ENCODE measurements at places on chromosomes 12 and 14.

GRCh38 chr14:105258846-105259245, 10.5 kb downstream of the BTBD6 start:
- DNase-seq: peak; percentile 65

DNA sequence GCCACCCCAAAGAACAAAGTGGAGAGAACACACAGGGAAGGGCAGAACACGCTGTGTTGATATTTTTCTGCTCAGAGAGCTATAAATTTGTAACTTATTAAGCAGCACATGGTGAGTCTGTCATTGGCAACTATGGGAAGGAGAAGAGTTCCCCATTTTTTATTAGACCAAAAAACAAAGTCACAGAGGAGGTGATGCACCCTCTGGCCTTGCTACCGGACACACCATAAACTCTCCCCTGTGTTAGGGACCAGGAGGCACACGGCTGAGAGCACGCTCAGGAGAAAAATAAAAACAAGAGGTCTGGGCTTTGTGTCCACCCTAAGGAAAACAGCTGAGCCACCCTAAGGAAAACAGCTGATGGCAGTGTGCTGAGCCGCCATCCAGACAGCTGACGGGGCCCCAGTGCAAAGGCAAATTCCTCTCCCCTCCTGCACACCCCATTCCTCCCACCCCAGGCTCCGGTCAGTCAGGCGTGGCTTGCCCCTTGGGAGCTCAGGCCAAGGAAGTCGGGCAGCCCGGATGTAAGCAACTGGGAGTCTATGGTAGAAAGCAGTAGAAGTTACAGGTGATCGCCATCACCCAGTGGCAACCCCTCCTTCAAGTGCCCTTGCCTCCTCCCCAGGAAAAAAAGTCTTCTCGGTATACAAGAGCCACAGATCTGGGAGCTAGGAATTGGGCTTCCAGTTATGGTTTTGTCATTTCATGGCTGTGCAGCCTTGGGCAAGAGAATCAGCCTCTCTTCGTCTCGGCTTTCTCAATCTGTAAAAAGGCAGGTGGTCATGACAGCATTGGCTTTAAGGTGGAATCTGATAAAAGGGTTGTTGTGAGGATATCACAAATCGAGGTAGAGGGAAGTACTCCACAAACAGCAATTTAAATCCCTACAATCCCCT, 2.4 kb downstream of the PXN start:
- peak; percentile 41 for DNase-seq

DNA sequence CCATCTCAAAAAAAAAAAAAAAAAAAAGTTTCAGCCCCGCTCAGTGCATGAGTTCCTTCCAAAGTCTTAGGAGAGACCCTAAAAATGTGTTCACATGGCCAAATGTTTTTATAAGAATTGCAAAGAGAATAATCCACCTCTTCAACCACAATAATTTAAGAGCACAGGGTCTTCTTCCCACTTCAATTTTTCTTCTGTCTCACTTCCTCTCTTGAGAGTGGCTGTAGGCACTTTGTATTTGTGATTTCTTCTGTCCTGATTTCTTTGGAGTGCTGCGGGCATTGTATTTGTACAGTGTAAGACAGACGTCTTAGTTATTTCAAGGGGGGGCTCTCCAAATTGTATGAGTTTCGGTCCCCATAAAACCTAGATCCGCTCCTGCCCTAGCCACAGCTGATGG, 58.3 kb downstream of the C12orf56 start:
- no peak for DNase-seq

DNA sequence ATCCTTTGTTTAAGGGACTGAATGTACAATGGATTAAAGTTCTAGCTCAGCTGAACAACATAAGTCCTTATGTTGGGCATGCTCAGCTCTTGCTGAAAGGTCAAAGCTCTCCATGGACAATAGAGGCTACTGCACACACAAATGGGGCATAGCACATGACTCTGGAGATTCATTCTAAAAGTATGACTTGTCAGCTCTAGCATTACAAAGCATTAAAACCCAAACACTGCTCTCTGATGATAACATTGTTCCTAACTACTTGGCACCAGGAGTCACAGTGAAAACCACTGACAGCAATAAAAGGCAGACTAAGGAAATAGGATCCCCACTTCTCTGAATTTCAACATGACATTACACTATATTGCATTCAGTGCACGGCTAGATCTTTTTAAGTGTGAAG, 21.9 kb upstream of the FSCB start:
- DNase-seq: no peak

DNA sequence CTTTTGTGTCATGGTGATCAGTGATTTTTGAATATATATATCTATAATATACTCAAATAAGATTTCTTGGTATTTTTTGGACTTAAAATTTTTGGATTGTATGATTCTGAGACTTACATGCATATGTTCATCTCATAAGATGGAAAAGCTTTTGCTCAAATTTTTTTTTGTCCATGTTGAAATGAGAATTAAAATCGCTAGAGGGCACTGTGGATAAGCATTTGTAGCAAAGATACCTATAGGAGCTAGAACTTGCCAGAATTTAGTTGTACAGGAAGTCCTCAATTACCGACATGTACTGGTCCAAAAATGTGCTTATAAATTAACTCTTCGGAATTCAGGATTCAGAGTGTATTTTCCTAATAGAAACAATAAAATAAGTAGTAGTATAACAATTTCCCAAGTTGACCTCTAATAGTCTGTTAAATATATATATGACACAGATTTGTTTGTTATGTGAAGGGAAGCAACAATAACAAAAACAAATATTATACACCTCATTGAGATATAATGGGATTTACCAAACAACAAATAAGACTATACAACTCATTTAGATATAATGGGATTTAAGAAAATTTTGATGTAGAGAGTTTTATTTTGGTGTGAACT, 179.6 kb downstream of the TMEM117 start:
- no peak for DNase-seq

DNA sequence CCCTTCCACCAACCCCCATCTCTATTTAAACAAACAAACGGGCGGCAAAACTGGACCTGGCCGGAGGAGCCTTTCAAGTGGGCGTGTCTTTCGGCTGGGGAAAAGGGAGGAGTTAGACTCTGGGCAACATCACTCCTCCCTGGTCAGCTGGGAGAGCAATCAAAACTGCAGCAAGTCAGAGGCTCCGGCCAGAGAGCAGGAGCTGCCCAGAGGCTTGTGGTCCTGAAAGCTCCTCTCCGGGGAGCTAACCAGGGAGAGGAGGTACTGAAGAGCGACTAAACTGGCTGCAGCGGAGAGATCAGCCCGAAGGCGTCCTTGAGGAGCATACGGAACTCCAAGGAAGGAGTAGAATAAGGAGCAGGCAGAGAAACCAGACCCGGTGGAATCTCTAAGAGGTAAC, at the start of gene NEUROD4:
TSS of gene NEUROD4 (plus strand) at position 191 of the 400 bp plus-strand sequence. CDS start 6,466 bp downstream, outside the sequence.
- no peak for DNase-seq

All from upper lobe of left lung (tissue), 6 donors.